ENCODE measurements at places on chromosomes 6 and 20.

GRCh38 chr6:14665827-14666724 is 548.5 kb downstream of the CD83 start:
- peak; percentile 32 for DNase-seq

DNA sequence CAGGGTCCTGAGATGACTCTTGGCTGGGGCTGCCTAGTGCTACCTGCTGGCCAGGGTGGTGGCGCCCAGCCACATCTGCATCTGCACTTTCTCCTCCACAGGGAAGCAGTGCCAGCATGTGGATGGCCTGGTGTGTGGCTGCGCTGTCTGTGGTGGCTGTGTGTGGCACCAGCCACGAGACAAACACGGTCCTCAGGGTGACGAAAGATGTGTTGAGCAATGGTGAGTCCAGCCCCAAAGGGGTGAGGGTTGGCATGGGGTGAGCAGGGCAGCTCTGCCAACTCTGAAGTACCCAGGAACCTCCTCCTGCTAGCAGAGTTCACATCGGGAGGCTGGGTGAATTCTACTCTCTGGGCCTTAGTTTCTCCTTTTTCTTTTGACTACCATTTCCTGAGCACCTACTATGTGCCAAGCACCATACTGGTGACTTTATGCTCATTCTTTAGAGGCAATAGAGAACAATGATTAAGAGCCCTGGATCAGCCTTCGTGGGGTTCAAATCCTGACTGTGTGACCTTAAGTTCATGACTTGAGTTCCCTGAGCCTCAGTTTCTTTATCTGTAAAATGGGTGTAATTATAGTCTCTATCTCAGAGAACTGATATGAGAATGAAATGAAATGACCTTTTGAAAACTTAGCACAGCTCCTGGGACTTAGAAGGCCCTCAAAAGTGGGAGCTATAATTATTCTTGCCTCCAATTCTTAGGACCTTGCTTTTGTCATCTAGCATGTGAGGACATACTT is 2.1 kb downstream of the BPIFB4 start:
- DNase-seq, result no peak

DNA sequence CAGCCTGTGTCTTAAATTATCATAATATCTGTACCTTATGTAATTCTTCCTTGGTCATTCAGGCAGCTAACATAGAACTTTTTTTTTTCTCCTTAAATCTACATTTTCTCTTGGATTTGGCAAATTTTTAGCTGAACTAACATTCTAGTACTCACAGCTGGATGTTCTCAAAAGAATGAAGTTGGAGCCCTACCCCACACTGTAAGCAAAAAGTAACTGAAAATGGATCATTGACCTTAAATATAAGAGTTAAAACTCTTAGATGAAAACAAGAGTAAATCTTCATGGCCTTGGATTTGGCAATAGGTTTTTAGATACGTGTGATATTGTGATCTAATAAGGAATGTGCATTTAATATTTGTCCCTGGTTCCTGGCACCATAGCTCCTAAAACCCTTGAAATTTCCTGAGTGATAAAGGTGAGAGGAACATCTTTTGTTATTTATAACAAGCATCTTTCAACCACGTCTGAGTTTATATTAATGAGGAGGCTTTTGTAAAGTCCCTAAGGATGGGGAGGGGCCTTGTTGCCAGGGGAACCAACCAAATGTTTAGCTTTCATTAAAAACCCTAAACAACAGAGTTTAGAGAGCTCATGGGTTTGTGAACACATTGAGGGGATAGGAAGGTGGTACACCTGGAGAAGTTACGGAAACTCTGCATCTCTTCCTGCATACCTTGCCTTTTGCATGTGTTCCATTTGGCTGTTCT is 106.1 kb upstream of the ADGRF4 start:
- no peak for DNase-seq

GRCh38 chr6:106372838-106373501 is 12.5 kb downstream of the CRYBG1 start:
- no peak for DNase-seq

DNA sequence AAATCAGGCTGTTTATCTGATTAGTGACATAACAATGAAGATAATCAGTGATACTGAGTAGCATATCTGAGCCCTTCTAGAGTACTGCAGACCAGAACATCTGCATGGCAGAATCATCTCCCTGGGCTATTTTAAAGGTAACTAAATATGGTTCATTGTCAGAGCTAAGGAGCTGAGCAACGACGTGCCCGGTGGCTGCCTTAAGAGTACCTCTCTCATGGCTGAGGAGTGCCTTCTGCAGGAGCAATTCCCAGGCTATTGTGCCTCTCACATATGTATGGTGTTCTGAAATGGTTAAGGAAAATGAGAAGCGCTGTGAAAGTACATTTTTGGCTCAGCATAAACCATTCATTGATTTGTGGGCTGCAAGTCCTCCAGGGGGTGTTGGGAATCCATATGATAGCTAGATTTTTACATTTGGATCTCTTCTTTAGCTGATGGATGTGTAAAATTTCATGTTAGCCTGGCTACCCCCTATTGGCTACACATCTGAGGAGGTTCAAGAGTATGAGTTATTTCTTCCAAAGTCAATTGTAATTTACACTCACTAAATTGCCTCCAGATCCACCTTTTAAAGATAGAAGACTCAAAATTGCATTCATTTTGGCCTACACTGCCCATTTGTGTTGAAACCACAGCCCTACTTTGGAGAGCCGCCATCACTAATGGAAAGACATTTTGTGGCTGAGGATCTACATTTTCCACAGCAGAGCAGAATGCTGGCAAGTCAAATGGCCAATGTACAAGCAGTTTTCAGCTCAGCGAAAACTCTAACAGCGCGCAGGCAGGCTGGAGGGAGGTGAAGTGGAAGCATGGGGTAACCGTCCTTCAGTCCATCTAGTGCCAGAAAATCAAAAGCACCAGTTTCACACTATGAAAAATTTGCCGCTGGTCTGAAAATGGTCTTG is 198.0 kb downstream of the SIM1 start:
- DNase-seq, result no peak

GRCh38 chr6:37653933-37654565 is 43.6 kb downstream of the MDGA1 start:
- DNase-seq, result peak; percentile 31

DNA sequence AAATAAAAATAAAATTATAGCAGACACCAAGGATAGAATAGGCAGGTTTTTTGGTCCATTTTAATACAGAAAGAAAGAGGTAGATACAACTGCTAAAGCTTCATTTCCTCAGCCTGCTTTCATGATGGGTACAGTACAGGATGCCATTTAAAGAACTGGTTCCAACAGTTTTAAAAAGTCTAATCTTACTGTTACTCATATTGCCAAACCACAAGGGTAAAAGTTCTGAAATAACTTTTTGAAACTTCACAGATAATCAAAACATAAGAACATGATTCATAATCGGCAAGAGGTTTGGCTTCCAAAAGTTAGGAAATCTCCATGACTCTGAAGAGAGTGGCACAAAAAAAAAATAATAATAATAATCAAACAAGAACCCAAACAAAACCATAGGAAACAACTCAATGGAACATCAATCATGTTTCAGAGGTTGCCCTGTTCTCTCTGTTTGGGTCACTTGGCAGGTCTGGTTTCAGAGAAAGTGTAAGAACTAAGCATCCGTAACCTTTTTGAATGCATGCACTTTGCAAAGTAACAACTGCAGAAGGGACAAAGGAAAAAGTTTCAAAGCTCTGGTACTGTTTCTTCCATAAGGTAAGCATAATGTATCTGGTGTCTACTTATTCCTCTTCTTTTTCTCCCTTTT is 79.7 kb downstream of the SMLR1 start:
- no peak for DNase-seq

DNA sequence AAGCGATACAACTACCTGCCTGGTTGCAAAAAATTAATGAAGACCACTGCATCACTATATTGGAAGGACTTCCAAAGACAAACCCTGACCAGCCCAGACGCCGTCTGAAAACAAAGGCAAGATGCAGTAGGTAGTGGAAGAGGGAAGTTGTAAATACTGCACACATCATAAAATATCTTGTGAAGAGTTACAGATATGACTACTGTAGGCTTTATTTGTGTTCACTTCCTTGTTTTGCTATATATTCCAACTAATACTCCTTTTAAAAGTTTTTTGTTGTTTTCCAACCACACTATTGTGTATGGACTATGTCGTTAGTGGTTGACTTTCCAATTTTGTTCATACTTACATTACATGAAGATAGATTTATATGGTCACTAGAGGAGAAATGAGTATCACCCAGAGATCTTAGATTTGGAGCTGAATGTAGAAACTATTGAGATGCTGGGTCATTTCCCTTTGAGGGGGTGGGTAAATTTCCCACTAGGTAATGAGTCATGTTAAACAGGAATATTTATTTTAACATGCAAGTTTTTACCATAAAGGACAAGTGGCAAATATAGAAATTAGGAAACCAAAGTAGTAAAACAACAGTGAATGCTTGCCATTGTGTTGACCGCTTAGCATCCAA is 16.6 kb upstream of the TXLNB start:
- no peak for DNase-seq

- no peak for DNase-seq
Observed at GRCh38 chr6:126722411-126722810, 382.5 kb downstream of the CENPW start.

DNA sequence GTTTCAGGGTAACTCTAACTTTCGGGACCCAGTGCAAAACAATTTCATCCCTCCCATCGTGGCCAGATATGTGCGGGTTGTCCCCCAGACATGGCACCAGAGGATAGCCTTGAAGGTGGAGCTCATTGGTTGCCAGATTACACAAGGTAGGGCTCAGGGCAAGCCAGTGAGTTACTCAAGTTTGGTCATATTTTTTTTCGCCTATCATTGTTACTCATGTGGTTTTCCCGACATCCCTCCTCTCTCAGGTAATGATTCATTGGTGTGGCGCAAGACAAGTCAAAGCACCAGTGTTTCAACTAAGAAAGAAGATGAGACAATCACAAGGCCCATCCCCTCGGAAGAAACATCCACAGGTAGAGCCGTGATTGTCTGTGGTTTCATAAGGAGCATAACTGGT is 58.2 kb downstream of the DCBLD1 start:
- DNase-seq, result no peak

DNA sequence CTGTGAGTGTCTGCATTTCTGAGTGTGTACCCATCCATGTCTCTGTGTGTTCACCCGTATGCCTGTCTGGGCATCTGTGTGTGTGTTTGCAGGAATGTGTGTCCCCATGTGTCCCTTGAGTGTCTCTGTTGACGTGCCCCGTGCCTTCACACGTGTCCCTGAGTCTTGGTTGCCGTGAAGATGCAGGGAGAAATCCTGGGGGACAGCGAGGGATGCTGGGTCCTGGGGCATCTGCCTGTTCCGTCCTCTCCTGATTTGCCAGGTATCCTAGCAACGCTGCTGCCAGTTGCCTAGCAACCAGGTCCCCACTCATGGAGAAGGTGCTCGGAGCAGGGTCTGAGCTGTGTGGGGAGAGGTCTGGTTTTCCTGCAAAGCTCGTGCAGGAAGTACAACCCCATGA is 6.0 kb upstream of the LKAAEAR1 start:
- DNase-seq, result no peak

- DNase-seq, result no peak
Observed at GRCh38 chr6:167272151-167272550, 19.0 kb upstream of the UNC93A start.

- no peak for DNase-seq
Observed at GRCh38 chr20:63701329-63702035, 5.0 kb downstream of the TNFRSF6B start.

GRCh38 chr6:83838727-83839126 is 14.4 kb upstream of the RIPPLY2 start:
- DNase-seq, result no peak

- no peak for DNase-seq
Observed at GRCh38 chr20:856361-856775, 22.9 kb downstream of the FAM110A start.

GRCh38 chr20:8306937-8307336 is 174.9 kb downstream of the PLCB1 start:
- DNase-seq, result no peak

DNA sequence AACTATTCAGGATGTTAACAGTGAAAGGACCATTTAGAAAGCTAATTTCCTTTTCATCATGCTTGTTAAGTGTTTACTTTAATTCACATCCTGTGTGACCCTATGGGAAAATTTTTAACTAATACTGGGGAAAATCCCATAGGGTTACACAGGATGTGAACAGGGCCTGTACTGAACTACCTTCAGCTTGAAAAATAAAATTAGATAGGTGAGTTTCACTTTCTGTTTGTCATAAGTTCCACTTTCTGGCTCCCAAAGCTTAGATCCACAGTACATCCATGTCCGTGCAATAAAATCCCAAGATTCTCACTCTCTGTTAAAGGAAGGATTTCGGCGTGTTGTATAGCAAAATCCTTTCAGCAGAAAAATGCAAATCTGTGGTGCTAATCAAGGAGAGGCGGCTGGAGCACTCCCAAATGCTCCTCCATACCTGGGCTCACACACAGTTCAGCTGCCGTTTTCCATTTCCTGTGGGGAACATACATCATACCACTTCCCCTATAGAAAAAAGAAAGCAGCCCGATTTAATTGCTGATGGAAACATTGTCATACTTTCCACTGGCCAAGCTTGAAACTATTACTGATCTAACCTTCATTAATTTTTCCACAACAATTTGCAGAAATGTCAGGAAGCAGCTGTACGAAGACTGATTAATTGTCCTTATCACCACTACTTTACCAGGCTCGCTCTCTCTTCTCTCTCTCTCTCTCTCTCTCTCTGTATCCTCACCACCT is 125.2 kb downstream of the HIVEP2 start:
- no peak for DNase-seq

Data from stimulated activated CD8-positive, alpha-beta memory T cell treated with anti-CD3 and anti-CD28 coated beads, Interleukin-7, amount 100 ng/mL, for 48 hours (primary cell).